Activated CD4-positive, alpha-beta memory T cell treated with anti-CD3 and anti-CD28 coated beads, Interleukin-2, amount 10 ng/mL, durations not matched to agents 7 days and 5 days (primary cell): ENCODE measurements at places on chromosomes 11 and 22. TPM values are rescaled to one million over a fixed set of nuclear protein-coding genes. Genes with fewer than 3 reads are reported as not detected.

- H3K27ac ChIP-seq: no peak overlapping the region
- no peak overlapping the region for H3K4me3 ChIP-seq
- H3K27me3 ChIP-seq: no peaks in the 10 kb centered on the region
- DNase-seq: no peak
Measured at GRCh38 chr22:46180370-46181137, 30.2 kb downstream of the PPARA start.

GRCh38 chr11:15072551-15073143 lies 746 bp upstream of the CALCB start:
- no peak overlapping the region for H3K4me3 ChIP-seq
- H3K27me3 ChIP-seq: peaks cover 21% of the 10 kb centered on the region
- no peak overlapping the region for H3K27ac ChIP-seq
- DNase-seq: no peak
- H3K36me3 ChIP-seq: no peaks in the 10 kb centered on the region
- peaks cover 19% of the 10 kb centered on the region for H3K4me1 ChIP-seq

- H3K4me3 ChIP-seq: no peak overlapping the region
- H3K36me3 ChIP-seq: no peaks in the 10 kb centered on the region
- H3K4me1 ChIP-seq: no peaks in the 10 kb centered on the region
- no peak for DNase-seq
Measured at GRCh38 chr11:11324090-11324489, 29.0 kb downstream of the CSNK2A3 start.

OR52H1 gene
- not detected for total RNA-seq

MIOX gene
- 0.60 TPM for total RNA-seq

PGA5 gene
- not detected for total RNA-seq

GRCh38 chr11:103420593-103420992 lies 311.4 kb downstream of the DYNC2H1 start:
- peaks cover 14% of the 10 kb centered on the region for H3K4me1 ChIP-seq
- peak overlapping the region; percentile 8 for H3K27ac ChIP-seq
- peaks cover 2% of the 10 kb centered on the region for H3K27me3 ChIP-seq
- no peak for DNase-seq
- H3K4me3 ChIP-seq: no peak overlapping the region

AASDHPPT gene
- 33.9 TPM for total RNA-seq

USP2 gene
- total RNA-seq: 0.53 TPM

GRCh38 chr11:32575070-32575469 lies 8.6 kb upstream of the EIF3M start:
- no peak for DNase-seq
- no peak overlapping the region for H3K27ac ChIP-seq
- no peaks in the 10 kb centered on the region for H3K36me3 ChIP-seq
- no peaks in the 10 kb centered on the region for H3K4me1 ChIP-seq

DNA sequence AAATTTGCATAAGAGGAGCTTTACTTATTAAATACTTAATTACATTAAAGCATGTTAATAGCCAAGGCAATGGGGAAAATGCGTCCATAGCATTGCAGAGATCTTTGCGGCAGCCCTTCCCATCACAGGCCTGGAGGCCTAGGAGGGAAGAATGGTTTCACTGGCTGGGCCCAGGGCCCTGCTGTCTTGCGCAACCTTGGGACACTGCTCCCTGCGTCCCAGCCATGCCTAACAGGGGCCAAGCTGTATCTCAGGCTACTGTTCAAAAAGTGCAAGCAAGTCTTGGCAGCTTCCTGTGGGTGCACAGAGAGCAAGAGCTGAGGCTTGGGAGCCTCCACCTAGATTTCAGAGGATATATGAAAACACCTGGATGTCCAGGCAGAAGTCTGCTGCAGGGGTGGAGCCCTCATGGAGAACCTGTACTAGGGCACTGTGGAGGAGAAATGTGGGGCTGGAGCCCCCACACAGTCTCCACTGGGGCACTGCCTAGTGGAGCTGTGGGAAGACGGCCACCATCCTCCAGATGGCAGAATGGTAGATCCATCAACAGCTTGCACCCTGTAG lies 46.0 kb downstream of the THAP12 start:
- H3K36me3 ChIP-seq: peaks cover 10% of the 10 kb centered on the region
- H3K27ac ChIP-seq: no peak overlapping the region
- H3K27me3 ChIP-seq: no peaks in the 10 kb centered on the region
- H3K4me1 ChIP-seq: peaks cover 23% of the 10 kb centered on the region

- no peak overlapping the region for H3K27ac ChIP-seq
- no peak for DNase-seq
- no peaks in the 10 kb centered on the region for H3K4me1 ChIP-seq
- no peak overlapping the region for H3K4me3 ChIP-seq
Measured at GRCh38 chr22:27557286-27558008, 244.1 kb downstream of the MN1 start.

- H3K4me1 ChIP-seq: no peaks in the 10 kb centered on the region
- H3K27me3 ChIP-seq: peaks cover 3% of the 10 kb centered on the region
- no peaks in the 10 kb centered on the region for H3K36me3 ChIP-seq
- no peak overlapping the region for H3K27ac ChIP-seq
- no peak for DNase-seq
Measured at GRCh38 chr11:11409224-11409623, 56.2 kb upstream of the CSNK2A3 start.

GRCh38 chr11:7442588-7443215 lies 42.6 kb upstream of the OLFML1 start:
- H3K27ac ChIP-seq: no peak overlapping the region
- H3K4me3 ChIP-seq: no peak overlapping the region
- peak; percentile 78 for DNase-seq
- H3K36me3 ChIP-seq: no peaks in the 10 kb centered on the region
- H3K27me3 ChIP-seq: no peaks in the 10 kb centered on the region

OSBP2 gene
- 5.0 TPM for total RNA-seq

GRCh38 chr22:40396882-40397281 lies 26.5 kb downstream of the SGSM3 start:
- peaks cover 17% of the 10 kb centered on the region for H3K36me3 ChIP-seq
- H3K27ac ChIP-seq: no peak overlapping the region
- DNase-seq: no peak
- no peak overlapping the region for H3K4me3 ChIP-seq

CRYAB gene
- total RNA-seq: not detected

DNA sequence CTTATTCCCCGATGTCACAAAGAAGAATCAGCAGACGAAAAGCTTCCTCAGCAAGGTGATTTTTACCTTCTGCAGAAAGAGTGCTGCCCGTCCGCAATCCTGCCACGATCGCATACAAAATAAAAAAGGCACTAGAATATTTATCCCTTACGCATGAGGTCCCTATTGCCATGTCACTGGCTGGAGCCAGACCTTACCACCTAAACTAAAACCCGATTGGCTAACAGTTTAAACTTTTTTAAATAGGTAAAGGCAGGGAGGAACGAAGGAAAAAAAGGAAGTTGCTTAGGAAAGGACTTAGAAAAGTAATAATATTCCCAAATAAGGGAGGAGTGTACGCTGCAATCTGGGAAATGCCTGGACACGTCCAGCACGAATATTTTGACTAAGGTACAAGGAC lies 21.2 kb upstream of the ALDH3B2 start:
- H3K4me1 ChIP-seq: no peaks in the 10 kb centered on the region
- no peaks in the 10 kb centered on the region for H3K36me3 ChIP-seq
- H3K27ac ChIP-seq: no peak overlapping the region
- H3K4me3 ChIP-seq: no peak overlapping the region
- H3K27me3 ChIP-seq: peaks cover 26% of the 10 kb centered on the region

DNA sequence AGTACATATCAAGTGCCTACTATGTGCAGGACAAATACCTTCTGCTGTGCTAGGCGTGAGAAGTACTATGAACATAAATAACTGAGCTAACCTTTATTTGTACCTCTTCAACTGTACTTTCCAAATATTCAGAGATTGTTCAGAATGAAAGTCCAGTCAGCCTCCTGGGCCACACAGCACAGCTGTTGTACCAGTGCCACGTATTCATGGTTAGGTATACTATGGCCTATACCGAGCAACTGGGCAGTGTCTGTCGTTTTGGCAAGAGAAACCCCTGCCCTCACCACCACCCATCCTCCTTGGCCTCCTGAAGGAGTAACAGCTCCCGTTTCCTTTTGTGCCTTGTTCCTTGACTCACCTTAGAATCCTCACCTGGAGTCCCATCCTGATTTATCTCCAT lies 53.0 kb downstream of the RASSF10 start:
- DNase-seq: no peak
- no peak overlapping the region for H3K27ac ChIP-seq
- H3K36me3 ChIP-seq: no peaks in the 10 kb centered on the region
- H3K27me3 ChIP-seq: peaks cover 15% of the 10 kb centered on the region
- H3K4me3 ChIP-seq: no peak overlapping the region

SCUBE2 gene
- not detected for total RNA-seq

- H3K27ac ChIP-seq: no peak overlapping the region
- H3K27me3 ChIP-seq: no peaks in the 10 kb centered on the region
Measured at GRCh38 chr11:57205041-57205641, 23.4 kb downstream of the LRRC55 start.

DNA sequence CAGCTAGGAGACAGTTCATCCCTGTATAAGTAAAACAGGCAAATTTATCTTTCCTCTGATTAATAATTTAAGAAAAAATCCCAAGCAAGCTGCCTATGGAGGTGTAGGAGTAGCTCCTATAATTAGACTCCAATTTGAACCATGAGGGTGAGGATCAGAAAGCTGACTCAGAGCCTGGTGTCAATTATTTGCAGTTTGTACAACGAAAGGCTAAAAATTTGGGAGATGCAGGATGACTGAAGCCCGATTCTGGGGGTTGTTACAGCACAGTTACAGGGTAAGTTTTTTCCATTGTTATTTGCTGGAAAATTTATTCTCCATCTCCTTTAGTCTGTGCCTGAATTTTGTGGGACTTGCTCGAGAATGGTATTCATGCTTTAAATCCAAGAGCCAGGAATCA lies 359.4 kb upstream of the CCDC90B start:
- peaks cover 7% of the 10 kb centered on the region for H3K27me3 ChIP-seq
- H3K4me1 ChIP-seq: no peaks in the 10 kb centered on the region
- H3K36me3 ChIP-seq: no peaks in the 10 kb centered on the region
- no peak overlapping the region for H3K27ac ChIP-seq

GRCh38 chr11:110029714-110030113 lies 63.5 kb upstream of the ZC3H12C start:
- H3K4me1 ChIP-seq: no peaks in the 10 kb centered on the region
- no peaks in the 10 kb centered on the region for H3K36me3 ChIP-seq
- peaks cover 2% of the 10 kb centered on the region for H3K27me3 ChIP-seq
- no peak overlapping the region for H3K27ac ChIP-seq

DNA sequence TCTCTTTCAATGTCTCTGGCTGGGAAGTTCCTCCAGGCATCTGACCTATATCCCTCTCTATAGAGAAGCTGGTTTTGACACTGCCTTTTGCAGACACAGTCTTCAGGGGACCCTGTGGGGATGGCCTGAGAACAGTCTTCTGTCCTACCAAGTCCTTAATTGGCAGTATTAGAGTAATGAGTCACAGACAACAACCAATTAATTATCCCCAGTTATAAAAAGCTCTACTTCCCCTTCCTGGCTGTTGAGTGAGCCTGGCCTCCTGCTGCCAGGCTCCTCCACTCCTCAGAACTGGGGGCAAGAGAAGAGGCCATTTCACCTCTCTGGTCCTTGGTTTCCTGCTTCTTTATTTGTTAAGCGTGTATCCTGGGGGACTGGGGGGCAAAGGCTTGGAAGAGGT lies 41.2 kb upstream of the KLHL35 start:
- peak overlapping the region; percentile 29 for H3K27ac ChIP-seq
- H3K4me3 ChIP-seq: no peak overlapping the region
- H3K27me3 ChIP-seq: no peaks in the 10 kb centered on the region
- no peak for DNase-seq
- peaks cover 15% of the 10 kb centered on the region for H3K36me3 ChIP-seq

GRCh38 chr11:1202776-1203504 lies 19.9 kb upstream of the MUC5B start:
- H3K27me3 ChIP-seq: no peaks in the 10 kb centered on the region
- no peaks in the 10 kb centered on the region for H3K4me1 ChIP-seq
- no peak overlapping the region for H3K4me3 ChIP-seq
- DNase-seq: peak; percentile 62

RIN1 gene
- 0.73 TPM for total RNA-seq

GRCh38 chr22:26985931-26986782 lies 328.8 kb downstream of the MIAT start:
- H3K27ac ChIP-seq: no peak overlapping the region
- DNase-seq: no peak
- peaks cover 4% of the 10 kb centered on the region for H3K27me3 ChIP-seq
- H3K4me3 ChIP-seq: no peak overlapping the region
- no peaks in the 10 kb centered on the region for H3K4me1 ChIP-seq

DNA sequence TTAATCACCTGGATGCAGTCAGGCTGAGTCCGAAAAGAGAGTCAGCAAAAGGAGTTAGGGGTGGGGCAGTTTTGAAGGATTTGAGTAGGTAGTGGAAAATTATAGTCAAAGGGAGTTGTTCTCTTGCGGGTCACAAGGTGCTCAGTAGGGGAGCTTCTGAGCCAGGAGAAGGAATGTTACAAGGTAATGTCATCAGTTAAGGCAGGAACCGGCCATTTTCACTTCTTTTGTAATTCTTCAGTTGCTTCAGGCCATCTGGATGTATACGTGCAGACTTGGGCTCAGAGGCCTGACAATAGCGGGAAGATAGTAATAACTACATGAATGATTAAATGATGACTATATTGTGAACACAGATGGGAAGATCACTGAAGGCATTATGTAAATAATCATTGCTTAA lies 6.2 kb downstream of the SC5D start:
- peaks cover 29% of the 10 kb centered on the region for H3K36me3 ChIP-seq
- no peak for DNase-seq
- no peak overlapping the region for H3K4me3 ChIP-seq
- H3K27me3 ChIP-seq: no peaks in the 10 kb centered on the region
- no peak overlapping the region for H3K27ac ChIP-seq
- peaks cover 32% of the 10 kb centered on the region for H3K4me1 ChIP-seq

GRCh38 chr22:29125844-29126243 lies 53.0 kb downstream of the KREMEN1 start:
- no peak for DNase-seq
- no peak overlapping the region for H3K27ac ChIP-seq
- no peaks in the 10 kb centered on the region for H3K27me3 ChIP-seq

GRCh38 chr11:112279901-112280267 lies 19.2 kb upstream of the PLET1 start:
- H3K4me3 ChIP-seq: peak overlapping the region; percentile 85
- H3K36me3 ChIP-seq: no peaks in the 10 kb centered on the region
- H3K4me1 ChIP-seq: peaks cover 34% of the 10 kb centered on the region
- DNase-seq: peak; percentile 77
- H3K27me3 ChIP-seq: peaks cover 2% of the 10 kb centered on the region
- peak overlapping the region; percentile 73 for H3K27ac ChIP-seq

GPR83 gene
- not detected for total RNA-seq

- no peaks in the 10 kb centered on the region for H3K4me1 ChIP-seq
- no peak overlapping the region for H3K27ac ChIP-seq
- H3K36me3 ChIP-seq: no peaks in the 10 kb centered on the region
- DNase-seq: no peak
- H3K4me3 ChIP-seq: no peak overlapping the region
Measured at GRCh38 chr11:113907152-113907551, 2.6 kb downstream of the HTR3B start.

DNA sequence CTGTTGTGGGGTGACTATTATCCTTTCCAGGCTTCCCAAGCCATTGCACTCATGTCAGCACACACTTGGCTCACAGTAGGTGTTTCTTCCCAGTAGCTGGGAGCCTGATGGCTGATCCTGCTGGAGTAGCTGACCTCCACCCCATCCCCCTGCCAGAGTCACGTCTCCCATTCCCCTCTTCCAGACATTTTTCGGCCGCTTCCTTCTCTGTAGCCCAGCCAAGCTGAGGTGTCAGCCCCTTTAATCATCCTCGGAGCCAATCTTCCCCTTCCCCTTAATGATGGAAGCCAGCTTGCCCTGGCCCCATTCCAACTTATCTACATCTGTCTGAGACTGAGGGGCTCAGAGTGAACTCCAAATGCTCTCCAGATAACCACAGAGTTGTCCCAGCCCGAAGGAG lies 550.7 kb downstream of the MN1 start:
- no peak for DNase-seq
- no peak overlapping the region for H3K4me3 ChIP-seq
- peaks cover 4% of the 10 kb centered on the region for H3K4me1 ChIP-seq
- no peak overlapping the region for H3K27ac ChIP-seq

NXPE1 gene
- not detected for total RNA-seq
